ENCODE measurements at places on chromosomes 11 and 22. TPM values are rescaled to one million over a fixed set of nuclear protein-coding genes. Genes with fewer than 3 reads are reported as not detected.

GRCh38 chr11:1768141-1768469, 4.4 kb upstream of the CTSD start:
- DNase-seq = no peak

- DNase-seq = no peak
Measured at GRCh38 chr11:132610216-132610615, 922.1 kb downstream of the OPCML start.

- DNase-seq = no peak
Measured at GRCh38 chr11:61195719-61196118, 7.6 kb upstream of the PGA3 start.

DNA sequence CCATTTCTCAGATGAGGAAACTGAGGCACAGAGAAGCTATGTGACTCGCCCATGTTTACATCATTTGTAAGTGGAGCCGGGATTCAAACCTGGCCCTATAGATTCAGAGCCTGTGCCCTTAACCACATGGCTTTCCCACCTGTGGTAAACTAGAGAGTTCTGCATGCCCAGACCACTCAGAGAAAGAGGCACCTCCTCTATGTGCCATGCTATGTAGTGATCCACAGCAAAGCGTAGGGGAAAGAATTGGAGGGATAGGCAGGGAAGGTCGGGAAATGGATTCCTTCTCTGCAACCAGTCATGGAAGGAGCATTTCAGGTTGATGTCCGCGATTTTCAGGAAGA, 15.4 kb upstream of the POU2AF2 start:
- DNase-seq = no peak

DNA sequence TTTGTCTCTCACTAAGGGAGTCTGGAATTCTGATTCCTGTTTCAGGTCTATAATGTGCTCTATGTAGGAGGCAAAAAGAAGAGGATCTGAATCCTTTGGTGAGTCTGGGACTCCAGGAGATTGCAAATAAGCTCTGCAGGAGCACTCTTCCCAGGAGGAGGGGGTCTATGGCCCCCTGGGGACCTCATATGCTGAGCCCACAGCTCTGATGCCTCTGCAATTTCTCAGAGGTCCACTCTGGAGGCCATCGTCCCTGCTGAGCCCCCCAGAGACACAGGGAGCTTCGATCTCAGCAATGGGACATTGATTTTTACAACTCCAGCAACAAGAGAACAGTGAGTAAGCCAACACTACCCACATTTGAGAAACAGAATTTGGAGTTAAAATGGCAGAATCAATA, 20.2 kb upstream of the NRGN start:
- no peak for DNase-seq

DNA sequence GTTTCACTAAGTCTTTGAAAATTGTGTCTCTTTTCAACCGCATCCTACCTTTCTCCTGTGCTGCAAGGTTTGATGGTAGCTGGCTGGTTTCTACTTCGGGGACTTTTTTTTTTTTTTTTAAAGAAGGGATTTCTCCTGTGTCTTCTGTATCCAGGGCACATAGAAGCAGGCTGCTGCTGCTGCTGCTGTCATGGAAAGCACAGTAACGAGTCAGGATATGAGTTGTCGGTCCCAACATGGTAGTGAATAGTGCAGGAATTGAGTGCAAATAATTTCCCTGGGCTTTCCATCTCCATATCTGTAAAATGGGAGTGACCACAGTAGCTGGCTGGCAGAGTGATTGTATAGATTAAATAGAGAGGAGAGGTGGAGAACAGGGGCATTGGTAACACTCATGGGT, 118.3 kb upstream of the NAV2 start:
- DNase-seq = no peak

DNA sequence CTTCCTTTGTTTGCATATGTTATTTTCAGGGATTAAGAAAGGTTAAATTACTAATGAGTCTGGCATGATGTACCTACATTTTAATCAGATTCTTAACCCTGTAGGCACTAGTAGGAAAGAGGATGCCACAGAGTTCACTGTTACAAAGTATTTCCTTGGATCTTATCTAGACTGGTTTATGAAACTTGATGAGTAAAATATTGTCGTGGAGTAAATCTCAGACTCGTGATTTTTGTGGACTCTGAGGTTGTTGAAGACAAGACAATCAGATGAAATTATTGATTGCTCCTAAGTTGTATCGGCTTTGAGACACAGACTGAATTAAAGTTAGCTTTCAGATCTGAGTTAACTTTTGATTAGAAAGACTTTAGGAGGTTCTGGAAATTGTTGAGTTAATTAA, 6.0 kb downstream of the KMT2A start:
- DNase-seq = no peak

Gene CNGA4
- not detected for total RNA-seq

Gene PDE3B
- 24.3 TPM for total RNA-seq

GRCh38 chr22:33971561-33971961, 51.3 kb upstream of the LARGE1 start:
- no peak for DNase-seq

DNA sequence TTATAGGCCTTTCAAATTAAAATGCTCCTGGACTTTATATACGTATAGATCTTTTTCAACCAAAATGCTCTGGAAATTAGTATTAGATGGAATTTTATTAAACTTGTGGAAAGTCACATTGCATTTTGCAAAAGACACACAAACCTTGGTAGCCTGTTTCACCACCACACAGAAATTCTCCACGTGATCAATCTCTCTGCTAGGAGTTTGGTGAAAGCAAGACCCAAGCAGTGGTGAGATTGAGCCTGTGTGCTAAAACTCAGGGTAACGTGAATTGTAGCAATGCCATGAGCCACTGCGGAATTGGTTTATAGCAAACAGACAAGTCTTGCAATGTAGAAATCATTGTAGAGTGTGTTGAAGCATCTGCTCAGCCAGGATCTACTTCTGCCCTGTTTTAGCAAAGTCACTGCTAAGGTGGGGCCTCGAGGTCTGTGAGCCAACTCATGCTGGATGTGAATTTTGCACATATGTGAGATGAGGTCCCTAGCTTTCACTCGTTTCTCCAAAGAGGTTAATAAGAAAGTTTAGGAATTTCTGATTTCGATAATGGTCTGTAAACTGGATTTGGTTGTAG, 184.8 kb downstream of the DBX1 start:
- no peak for DNase-seq

GRCh38 chr11:93196816-93197379, 893 bp downstream of the SLC36A4 start:
- DNase-seq = no peak

DNA sequence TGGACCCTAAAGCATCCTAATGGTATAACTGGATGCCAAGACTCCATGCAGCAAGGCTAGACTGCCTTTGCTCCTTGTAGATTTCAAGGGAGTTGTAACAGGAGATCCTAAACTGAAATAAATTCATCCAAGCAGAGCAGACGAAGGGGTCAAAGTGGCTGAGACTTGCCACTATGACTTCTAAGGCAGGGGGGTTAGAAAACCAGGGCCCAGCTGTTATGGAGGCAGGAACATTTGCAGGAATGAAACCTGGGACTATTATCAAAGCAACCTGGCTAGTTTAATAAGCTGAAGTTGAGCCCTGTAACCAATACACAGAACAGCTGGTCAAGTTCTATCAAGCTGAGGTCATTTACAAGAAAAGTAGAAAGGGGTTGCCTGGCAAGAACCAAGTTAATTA, 122.2 kb upstream of the TRPC6 start:
- no peak for DNase-seq

Gene OR4D11
- not detected for total RNA-seq

- no peak for DNase-seq
Measured at GRCh38 chr11:120532082-120532831, 20.7 kb downstream of the GRIK4 start.

Gene SLC7A4
- 0.26 TPM for total RNA-seq

DNA sequence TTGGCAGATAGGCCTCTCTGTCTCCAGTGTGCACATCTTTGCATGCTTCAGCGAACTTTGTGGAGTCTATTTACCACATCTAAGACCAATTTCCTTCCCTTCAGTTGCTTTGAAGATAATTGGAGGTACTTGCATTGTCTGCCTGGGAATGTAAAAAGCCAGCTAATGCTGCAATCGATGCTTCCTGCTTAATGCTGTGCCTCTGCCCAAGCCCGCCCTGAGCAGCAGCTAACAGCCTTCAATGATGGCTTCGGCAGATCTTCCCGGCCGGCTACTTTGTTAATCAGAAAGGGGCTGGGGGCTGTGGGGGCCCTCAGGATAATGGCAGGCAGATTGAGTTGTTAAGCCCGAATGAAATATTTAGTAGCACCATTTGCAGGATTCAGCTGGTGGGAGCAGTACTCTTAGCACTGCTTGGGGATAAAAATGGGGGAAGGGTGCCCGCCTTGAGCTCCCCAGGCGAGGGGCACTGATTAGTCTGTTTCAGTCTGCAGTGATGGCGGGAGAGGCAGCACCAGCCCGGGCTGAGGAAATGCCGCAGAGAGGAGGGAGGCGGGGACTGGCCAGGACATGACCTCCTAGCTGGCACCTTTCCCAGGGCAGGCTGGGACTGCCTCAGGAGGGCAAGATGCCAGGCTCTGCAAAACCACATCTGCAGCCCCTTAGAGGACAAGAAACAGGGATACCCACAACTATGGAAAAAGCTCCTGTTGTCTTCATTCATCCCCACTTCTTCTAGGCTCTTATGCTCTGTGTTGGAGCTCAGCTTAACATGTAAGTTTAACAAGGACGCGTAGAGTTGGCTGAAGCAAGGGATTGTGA, 460.0 kb downstream of the BUD13 start:
- DNase-seq = no peak

Gene OR10D3
- not detected for total RNA-seq

- peak; percentile 82 for DNase-seq
Measured at GRCh38 chr11:117807482-117808327, 10.7 kb upstream of the DSCAML1 start.

- no peak for DNase-seq
Measured at GRCh38 chr11:495537-495931, 11.5 kb downstream of the RNH1 start.

- DNase-seq = no peak
Measured at GRCh38 chr22:45246060-45246985, 5.6 kb upstream of the KIAA0930 start.

Gene REXO2
- 46.1 TPM for total RNA-seq

DNA sequence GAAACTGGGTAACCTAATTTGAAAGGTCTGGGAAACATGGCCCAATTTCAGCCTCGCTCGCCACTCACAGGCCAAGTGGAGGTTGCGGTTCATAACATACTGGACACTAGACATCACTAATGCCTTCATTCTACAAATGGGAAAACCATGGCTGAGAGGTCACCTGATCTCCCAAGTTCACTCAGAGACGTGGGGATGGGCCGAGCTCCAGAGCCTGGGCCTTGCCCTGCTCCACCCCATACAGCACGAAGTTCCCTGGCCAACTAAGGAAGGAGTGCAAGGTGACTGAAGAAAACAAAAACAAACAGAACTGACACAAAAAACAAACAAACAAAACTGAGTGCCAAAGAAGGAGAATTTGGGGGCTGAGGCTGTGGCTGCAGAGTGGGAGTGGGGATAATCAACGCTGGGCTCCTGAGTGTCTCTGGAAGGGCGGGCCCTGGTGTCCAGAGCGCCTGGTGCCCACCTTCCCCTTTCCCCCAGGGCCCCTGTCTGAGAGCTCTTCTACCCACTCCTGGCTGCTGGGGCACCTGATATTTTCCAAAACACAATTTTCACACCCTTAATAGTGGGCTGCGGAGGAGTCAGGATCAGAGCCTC, 46.5 kb upstream of the ADA2 start:
- DNase-seq = no peak

Gene CACNA1I
- total RNA-seq = 0.07 TPM

Gene CECR2
- 34.6 TPM for total RNA-seq
